ENCODE measurements at places on chromosomes 5 and 9.

GRCh38 chr5:156836846-156837245 lies 13.2 kb upstream of the PPP1R2B start:
- DNase-seq, result no peak

- DNase-seq, result no peak
Observed at GRCh38 chr5:31809050-31809870, 170.3 kb downstream of the PDZD2 start.

GRCh38 chr9:14318934-14319580 lies 5.1 kb upstream of the NFIB start:
- no peak for DNase-seq

DNA sequence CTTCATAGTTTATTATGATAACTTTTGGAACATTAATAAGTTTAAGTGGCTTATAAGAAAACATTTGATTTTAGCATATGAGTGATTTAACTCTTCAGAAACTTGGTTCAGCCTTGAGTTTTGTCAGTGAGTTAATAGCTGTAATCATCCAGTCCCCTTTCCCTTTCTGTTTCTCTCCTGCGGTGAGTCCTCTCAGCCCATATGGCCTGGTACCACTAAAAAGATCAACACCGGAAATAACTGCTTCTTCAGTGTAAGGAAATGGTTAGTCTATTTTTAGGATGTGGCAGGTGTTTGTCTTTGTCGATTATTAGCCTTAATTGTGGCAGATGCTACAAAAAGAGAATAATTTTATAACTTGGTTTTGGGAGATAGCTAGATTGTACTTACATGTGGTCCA lies 120.2 kb upstream of the GRHPR start:
- DNase-seq, result peak; percentile 40

GRCh38 chr5:73623901-73624404 lies 2.0 kb upstream of the ARHGEF28 start:
- DNase-seq, result no peak

- no peak for DNase-seq
Observed at GRCh38 chr5:104372796-104373195, 810.2 kb upstream of the NUDT12 start.

- no peak for DNase-seq
Observed at GRCh38 chr9:92517046-92517445, 18.7 kb downstream of the ECM2 start.

DNA sequence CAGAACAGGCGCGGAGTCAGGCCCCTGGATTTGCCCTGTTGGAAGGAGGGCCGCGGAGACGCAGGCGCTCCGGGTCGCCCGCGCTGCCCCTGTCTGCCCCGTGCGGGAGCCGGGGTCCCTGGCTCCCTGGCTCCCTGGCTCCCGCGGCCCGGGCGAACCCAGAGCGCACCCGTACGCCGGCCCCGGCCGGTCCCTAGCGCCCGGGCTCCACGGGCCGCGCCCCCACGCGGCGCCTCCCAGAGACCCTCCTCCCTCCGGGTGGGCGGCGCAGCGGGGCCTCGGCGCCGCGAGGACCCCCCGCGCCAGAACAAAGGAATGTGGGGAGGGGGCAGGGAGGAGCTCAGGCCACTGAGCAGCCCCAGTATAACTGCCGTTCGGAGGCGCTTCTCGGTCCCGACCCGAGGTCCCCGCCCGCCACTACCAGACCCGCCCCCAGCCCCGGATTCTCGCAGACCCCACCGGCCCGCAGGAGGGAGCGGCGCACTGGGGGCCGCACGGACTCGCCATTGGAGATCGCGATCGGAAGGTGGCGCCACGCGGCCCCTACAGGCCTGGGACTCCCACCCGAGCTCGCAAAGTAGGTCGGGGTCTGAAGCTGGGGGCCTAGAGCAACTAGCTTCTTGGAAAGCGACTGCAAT lies 2.4 kb downstream of the NFIL3 start:
- no peak for DNase-seq

DNA sequence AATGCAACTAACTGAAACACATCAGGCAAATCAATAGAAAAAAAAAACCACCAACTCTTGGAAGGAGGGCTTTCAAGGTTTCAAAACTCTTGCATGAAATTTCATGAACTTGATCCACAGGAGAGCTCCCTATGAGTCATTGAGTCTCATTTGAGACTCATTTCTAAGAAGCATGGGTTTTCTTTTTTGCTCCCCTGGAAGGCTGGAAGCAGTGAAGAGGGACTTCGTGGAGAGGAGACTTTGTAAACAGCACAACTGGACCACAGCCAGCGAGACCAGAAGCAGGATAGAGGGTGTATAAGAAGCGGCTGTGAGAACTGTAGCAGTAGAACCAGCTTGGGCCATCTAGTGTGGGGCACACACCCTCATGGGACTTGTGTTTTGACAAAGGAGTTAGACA lies 41.2 kb upstream of the RAPGEF1 start:
- no peak for DNase-seq

DNA sequence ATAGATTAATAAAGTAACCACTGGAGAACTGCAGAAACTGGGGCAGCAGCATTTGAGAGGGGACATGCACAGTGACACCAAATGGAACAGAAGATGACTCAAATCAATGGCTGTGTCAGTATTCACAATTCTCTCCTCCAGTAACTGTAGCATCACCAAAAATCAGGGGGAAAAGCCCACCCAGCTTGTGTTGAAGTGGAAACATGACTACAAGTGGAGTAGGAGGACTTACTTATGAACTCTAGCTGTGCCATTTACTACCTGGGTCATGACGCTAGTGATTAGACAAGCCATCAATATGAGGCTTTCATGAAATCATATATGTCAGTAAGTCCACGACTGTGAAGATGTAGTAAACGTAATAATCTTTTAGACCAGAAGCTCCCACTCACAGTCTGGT lies 199.8 kb upstream of the PTGER4 start:
- no peak for DNase-seq

DNA sequence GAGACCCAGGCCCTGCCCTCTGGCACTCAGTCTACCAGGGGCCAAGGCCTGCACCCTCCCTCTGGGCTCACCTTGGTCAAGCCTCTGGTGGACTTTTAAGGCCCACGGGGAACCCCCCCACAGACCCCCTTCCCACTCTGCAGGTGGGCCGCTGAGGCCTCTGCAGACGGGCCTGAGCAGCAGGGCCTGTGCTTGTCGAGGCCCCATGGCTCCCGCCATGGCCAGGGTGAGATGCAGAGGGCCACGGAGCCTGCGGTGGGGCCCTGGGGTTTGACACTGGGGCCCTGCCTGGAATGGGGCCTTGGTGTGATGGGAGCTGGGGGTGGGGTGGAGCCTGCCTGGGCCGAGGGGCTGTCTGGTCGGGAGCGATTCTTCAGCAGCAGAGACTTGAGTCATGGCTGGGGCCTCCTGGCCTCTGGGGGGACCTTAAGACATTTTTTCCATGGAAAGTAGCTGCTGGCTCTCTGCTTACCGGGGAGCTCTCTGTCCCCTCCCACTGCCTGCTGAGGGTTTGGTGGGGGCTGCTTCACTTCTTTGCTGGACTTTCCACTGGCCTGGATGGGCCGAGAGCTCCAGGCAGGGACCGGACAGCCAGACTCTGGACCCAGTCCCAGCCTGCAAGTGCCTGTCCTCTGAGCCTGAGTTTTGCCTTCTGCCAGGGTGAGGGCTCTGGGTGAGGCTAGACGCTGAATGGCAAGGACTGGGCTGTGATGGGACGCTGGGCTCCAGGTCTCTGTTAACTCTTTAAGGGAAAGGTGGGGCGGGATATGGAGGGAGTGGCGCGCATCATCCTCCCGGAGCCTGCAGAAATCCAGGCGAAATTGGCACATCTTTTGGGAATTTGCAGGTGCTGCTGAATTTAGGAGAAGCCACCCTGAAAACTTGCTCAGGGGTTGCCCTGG lies 132.2 kb downstream of the RXRA start:
- no peak for DNase-seq

DNA sequence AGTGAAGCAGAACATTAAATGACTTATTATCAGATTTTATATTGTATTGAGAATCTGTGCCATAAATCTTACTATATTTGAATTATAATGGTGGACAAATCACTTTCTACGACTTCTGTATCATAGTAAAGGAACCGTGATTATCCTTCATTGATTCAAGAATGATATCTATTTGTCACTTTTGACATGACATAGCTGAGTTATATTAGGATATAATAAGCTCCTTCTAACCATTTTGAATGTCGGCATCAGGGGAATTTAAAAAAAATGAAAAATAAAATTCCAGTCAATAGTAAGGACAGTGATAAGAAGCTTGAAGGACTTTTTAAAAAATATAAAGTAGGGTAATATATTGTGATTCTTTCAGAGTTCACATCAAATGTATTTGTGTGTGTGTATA lies 338.9 kb upstream of the ACO1 start:
- DNase-seq, result no peak

DNA sequence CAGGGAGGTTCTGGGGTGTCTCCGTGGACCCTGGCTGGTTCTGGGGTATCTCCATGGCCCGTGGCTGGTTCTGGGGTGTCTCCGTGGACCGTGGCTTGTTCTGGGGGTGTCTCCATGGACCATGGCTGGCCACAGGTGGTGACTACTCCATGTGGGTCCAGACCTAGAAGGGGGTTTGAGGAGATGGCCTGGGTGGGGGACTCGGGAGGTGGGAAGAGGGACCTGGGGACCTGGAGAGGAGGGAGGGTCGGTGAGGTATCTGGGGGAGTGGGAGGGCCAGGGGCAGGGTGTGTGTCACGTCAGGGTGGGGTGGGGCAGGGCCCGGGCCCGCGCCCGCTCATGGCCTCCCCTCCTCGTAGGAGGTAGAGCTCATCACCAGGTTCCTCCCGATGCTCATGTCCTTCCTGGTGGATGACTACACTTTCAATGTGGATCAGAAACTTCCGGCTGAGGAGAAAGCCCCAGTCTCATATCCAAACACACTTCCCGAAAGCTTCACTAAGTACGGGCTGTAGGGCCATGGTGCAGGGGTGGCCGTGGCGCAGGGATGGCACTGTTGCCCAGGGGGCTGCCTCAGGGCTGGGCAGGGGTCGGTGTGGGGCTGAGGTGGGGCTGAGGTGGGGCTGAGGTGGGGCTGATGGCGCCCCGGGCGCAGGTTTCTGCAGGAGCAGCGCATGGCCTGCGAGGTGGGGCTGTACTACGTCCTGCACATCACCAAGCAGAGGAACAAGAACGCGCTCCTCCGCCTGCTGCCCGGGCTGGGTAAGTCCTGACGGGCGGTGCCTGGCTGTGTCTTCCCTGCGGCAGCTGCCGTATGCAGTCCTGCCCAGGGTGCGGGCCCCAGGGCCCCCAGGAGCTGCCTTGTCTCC lies 10.7 kb upstream of the TOR4A start:
- DNase-seq, result no peak

DNA sequence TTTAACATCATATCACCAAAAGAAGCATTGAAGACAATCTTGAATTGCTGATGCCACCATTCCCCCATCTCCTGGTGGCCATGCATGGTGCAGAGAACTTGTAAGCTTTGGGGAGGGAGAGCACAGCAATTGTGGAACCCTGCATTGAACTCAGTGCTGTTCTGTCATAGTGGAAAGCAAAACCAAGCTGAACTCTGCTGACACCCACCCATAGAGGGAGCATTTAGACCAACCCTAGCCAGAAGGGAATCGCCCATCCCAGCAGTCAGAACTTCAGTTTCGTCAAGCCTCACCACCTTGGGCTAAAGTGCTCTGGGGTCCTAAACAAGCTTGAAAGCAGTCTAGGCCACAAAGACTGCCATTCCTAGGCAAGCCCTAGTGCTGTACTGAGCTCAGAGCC lies 37.4 kb upstream of the RUSC2 start:
- DNase-seq, result no peak

GRCh38 chr9:79661279-79661678 lies 89.5 kb downstream of the TLE4 start:
- DNase-seq, result no peak

DNA sequence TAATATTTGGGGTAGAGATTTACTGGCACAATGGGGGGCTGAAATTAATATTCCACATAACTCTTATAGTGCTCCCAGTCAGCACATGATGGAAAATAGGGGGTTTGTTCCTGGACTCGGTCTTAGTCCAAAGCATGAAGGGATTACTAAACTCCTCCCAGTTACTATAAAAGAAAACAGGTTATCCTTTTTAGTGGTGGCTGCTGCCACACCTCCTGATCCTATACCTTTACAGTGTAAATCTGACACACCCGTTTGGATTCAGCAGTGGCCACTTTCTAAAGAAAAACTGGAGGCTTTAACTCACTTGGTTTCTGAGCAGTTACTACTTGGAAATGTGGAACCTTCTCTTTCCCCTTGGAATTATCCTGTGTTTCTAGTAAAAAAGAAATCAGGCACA lies 572.9 kb upstream of the PTGER4 start:
- no peak for DNase-seq

DNA sequence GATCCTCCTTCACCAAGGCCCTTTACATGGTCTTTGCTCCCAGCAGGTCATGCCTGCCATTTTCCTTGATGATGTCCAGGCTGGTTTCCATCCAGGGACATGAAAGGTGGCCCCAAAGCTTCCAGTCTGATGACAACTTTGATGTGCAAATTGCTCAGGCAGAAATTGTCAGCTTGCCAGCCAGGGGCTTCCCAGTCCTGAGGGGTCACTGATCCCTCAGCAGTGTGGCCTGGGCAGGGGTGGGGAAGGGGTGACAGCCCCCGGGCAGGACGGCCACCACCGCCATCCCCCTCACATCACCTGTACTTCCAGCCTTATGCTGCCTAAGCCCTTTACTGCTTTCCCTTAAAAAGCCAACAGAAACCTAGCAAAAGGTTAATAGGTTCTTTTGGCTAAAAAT lies 96.3 kb downstream of the ANKRD33B start:
- no peak for DNase-seq

GRCh38 chr9:129334105-129334935 lies 156.3 kb upstream of the IER5L start:
- peak; percentile 34 for DNase-seq

GRCh38 chr9:96892131-96892530 lies 36.5 kb upstream of the NUTM2G start:
- DNase-seq, result no peak

GRCh38 chr9:6553866-6554265 lies 91.7 kb downstream of the GLDC start:
- no peak for DNase-seq

DNA sequence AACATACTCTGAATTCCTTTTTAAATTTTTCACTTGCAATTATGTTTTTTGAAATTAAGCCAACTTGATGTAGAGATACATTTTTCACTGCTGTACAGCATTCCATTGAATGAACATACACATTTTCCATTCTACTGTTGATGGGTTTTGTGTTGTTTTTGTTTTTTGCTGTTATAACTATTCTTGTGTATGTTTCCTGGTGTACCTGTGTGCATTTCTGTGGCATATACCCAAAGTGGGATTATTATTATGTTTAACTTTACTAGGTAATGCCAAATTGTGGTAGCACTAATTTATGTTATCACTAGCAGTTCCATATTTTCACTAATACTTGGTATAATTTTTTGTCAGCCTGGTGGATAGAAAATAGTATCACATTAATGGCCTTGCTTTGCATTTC lies 2.7 kb downstream of the RFESD start:
- DNase-seq, result no peak

- DNase-seq, result no peak
Observed at GRCh38 chr9:121292801-121293241, 24.9 kb downstream of the GSN start.

GRCh38 chr5:52674815-52675545 lies 112.7 kb upstream of the ITGA1 start:
- no peak for DNase-seq

DNA sequence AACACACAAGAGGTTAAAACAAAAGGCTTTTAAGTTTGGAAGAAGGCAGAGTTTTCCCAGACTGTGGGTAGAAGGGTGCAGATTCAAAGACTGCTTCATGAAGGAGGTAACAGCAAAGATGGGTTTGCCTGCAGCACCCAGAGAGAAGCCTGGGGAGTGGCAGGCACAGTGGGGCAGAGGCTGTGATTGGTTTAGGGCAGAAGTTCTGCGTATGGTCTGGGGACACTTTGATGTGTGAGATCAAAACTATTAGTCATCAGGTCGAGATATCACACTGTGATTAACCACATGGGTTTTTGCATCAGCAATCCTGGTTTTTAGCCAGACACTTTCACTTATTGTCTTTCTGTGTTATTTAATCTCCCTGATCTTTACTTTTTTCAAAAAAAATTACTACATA lies 188.8 kb upstream of the GLRA1 start:
- DNase-seq, result no peak
